ENCODE measurements at places on chromosomes 5 and 9.

- no peak overlapping the region for H3K27ac ChIP-seq
- H3K27me3 ChIP-seq = no peaks in the 10 kb centered on the region
- H3K4me3 ChIP-seq = no peak overlapping the region
- H3K4me1 ChIP-seq = no peaks in the 10 kb centered on the region
- no peaks in the 10 kb centered on the region for H3K36me3 ChIP-seq
- DNase-seq = no peak
Measured at GRCh38 chr5:122263352-122264030, 48.5 kb upstream of the SNCAIP start.

GRCh38 chr5:138305797-138306196 lies 25.8 kb downstream of the CDC25C start:
- no peak overlapping the region for H3K4me3 ChIP-seq
- H3K27ac ChIP-seq = no peak overlapping the region
- no peaks in the 10 kb centered on the region for H3K27me3 ChIP-seq
- H3K36me3 ChIP-seq = no peaks in the 10 kb centered on the region
- no peaks in the 10 kb centered on the region for H3K4me1 ChIP-seq

DNA sequence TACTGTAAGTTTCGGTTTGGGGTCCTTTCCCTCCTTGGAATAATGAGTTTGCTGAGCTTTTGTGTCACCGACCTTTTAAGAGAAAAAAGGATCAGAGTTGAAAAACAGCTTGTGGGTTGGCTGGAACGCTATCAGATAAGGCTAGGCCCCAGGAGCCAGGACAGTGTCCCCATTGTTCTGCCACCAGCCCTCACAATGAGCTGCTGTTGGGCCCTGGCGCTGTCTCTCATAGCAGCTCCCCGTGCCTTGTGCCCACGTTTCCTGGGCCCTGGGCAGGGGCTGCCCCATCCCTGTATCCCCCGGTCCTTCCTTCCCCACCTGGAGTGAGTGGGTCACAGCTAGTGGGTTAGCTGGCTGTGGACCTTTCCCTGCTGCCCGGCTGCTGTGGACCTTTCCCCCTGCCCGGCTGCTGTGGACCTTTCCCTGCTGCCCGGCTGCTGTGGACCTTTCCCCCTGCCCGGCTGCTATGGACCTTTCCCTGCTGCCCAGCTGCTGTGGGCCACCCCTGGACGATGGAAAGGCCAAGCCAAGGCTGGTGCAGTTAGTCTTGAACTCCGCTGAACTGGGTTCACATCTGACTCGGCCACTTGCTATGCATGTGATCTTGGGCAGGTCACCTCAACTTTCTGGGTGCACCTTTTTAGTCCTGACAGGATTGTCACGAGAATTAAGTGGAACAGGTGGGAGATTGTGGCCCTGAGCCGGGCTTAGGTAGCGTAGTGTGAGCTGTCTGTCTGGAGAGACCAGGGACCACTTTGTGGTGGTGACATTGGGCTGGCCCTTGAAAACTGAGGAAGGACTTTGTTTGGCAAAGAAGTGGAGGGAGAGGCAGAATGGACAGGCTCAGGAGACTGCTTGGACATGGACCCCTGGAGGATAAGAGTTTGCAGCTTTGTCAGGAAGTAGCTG lies 99.5 kb downstream of the DAB2IP start:
- peak; percentile 28 for DNase-seq
- H3K27me3 ChIP-seq = no peaks in the 10 kb centered on the region
- H3K27ac ChIP-seq = no peak overlapping the region
- no peaks in the 10 kb centered on the region for H3K36me3 ChIP-seq
- H3K4me3 ChIP-seq = no peak overlapping the region

DNA sequence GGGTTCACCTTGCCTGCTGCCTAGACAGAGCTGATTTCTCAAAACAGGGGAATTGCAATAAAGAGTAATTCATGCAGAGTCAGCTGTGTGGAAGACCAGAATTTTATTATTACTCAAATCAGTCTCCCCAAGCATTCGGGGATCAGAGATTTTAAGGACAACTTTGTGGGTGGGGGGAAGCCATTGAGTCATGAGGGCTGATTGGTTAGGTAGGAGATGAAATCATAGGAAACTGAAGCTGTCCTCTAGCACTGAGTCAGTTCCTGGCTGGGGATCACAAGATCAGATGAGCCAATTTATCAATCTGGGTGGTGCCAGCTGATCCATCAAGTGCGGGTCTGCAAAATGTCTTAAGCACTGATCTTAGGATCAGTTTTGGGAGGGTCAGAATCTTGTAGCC lies 159.1 kb upstream of the MAP1B start:
- no peak overlapping the region for H3K4me3 ChIP-seq
- DNase-seq = no peak
- H3K27me3 ChIP-seq = no peaks in the 10 kb centered on the region

- no peaks in the 10 kb centered on the region for H3K27me3 ChIP-seq
- no peaks in the 10 kb centered on the region for H3K4me1 ChIP-seq
- no peak overlapping the region for H3K27ac ChIP-seq
- H3K36me3 ChIP-seq = no peaks in the 10 kb centered on the region
- H3K4me3 ChIP-seq = no peak overlapping the region
Measured at GRCh38 chr9:115717298-115717697, 436.3 kb upstream of the PAPPA start.

GRCh38 chr9:124521142-124521541 lies 13.9 kb upstream of the NR5A1 start:
- H3K4me3 ChIP-seq = no peak overlapping the region
- no peak for DNase-seq
- no peak overlapping the region for H3K27ac ChIP-seq
- H3K4me1 ChIP-seq = no peaks in the 10 kb centered on the region
- H3K36me3 ChIP-seq = no peaks in the 10 kb centered on the region

- no peaks in the 10 kb centered on the region for H3K27me3 ChIP-seq
- no peak for DNase-seq
- peaks cover 37% of the 10 kb centered on the region for H3K4me1 ChIP-seq
- H3K27ac ChIP-seq = no peak overlapping the region
- H3K36me3 ChIP-seq = peaks cover 28% of the 10 kb centered on the region
Measured at GRCh38 chr5:72237879-72238278, 82.2 kb downstream of the MRPS27 start.

DNA sequence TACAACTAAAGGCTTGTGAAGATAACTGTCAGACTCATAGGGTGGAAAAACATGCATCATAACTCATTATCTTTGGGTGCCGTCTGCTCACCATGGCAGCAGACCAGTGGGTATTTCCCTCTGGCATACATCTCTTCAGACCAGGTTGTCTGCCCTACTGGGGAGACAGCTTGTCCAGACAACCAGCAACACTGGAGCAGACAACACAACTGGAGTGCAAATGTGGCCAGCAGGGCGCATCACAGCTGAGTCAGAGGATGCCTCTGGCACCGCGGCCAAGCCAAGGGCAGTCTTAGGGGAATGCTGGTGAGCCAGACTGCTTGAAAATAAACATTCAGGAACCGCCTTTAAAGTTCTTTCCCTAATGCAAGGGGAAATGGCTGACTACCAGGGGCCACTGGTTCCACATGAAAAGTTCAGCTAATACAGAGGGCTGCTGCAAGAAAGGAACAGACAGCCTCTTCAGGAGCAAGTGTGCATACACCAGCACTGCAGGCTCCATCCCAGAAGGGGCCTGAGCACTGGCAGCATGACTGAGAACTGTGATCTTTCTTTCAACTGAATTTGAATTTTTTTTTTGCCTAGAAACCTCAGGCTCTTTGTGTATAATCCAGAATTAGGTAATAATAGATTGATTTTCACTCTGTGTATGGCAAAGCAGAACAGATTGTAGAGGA lies 77.3 kb downstream of the MAMDC2 start:
- peak; percentile 50 for DNase-seq
- H3K27me3 ChIP-seq = no peaks in the 10 kb centered on the region
- H3K4me1 ChIP-seq = peaks cover 25% of the 10 kb centered on the region

DNA sequence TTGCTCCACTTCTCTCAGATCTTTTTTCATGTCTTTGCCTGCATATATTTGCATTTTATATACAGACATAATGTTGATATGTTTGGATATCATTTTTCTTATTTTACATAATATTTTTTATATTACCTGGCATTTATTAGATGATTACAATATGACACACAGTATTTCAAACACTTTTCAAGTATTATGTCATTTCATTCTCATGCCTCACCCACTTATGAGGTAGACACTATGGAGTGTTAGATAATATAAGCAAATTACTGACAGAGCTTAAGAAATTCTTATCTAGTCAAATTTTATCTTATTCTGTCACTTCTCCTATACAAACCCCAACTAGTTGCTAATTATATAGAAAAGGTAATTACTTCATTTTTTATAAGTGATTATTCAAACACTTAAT lies 11.1 kb downstream of the LURAP1L start:
- H3K27me3 ChIP-seq = no peaks in the 10 kb centered on the region
- no peak for DNase-seq
- no peaks in the 10 kb centered on the region for H3K36me3 ChIP-seq
- H3K4me1 ChIP-seq = peaks cover 35% of the 10 kb centered on the region
- H3K4me3 ChIP-seq = no peak overlapping the region

DNA sequence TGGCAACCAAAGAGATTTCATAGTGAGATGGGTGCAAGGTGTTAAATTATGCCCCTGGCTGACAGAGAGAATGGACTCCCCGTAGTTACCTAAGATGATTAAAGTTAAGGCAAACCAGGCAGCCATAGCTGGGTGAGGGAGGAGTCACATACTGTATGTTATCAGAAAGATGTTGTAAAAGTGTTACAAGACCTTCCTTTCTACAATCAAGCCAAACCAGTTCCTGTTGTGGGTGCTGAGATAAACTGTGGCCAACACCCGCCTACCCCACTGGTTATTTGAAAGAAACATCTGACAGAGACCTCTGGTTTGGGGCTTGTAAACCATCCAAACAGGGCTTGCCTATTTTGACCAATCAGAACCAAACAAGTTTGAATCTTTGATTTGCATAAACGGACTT lies 684.7 kb upstream of the NUDT12 start:
- no peaks in the 10 kb centered on the region for H3K27me3 ChIP-seq
- H3K27ac ChIP-seq = no peak overlapping the region
- H3K4me3 ChIP-seq = no peak overlapping the region
- no peak for DNase-seq
- H3K36me3 ChIP-seq = no peaks in the 10 kb centered on the region

- no peak overlapping the region for H3K4me3 ChIP-seq
- no peaks in the 10 kb centered on the region for H3K4me1 ChIP-seq
- no peak overlapping the region for H3K27ac ChIP-seq
Measured at GRCh38 chr5:138109463-138110265, 25.8 kb downstream of the WNT8A start.

- no peak overlapping the region for H3K4me3 ChIP-seq
- no peaks in the 10 kb centered on the region for H3K27me3 ChIP-seq
- no peaks in the 10 kb centered on the region for H3K4me1 ChIP-seq
- peaks cover 48% of the 10 kb centered on the region for H3K36me3 ChIP-seq
Measured at GRCh38 chr5:55427157-55427556, 107.6 kb downstream of the PLPP1 start.

DNA sequence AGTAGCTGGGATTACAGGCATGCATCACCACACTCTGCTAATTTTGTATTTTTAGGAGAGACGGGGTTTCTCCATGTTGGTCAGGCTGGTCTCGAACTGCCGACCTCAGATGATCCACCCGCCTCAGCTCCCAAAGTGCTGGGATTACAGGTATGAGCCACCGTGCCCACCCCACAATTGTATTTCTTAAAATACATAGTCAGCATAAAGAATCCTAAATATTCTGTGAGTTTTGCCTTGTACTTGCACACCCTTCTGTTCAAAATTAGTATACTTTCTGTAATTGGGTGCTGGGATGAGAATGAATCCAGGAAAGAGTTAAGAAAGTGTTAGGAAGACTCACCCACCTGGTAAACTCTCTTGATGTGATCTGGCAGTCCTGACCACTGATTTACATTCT lies 101.3 kb downstream of the CAAP1 start:
- H3K4me3 ChIP-seq = no peak overlapping the region
- no peak for DNase-seq
- H3K27me3 ChIP-seq = no peaks in the 10 kb centered on the region
- H3K36me3 ChIP-seq = no peaks in the 10 kb centered on the region
- no peak overlapping the region for H3K27ac ChIP-seq

GRCh38 chr5:1315018-1315708 lies 20.3 kb upstream of the TERT start:
- H3K27me3 ChIP-seq = peaks cover 10% of the 10 kb centered on the region
- peaks cover 7% of the 10 kb centered on the region for H3K36me3 ChIP-seq
- H3K4me3 ChIP-seq = peak overlapping the region; percentile 24
- H3K27ac ChIP-seq = peak overlapping the region; percentile 27

DNA sequence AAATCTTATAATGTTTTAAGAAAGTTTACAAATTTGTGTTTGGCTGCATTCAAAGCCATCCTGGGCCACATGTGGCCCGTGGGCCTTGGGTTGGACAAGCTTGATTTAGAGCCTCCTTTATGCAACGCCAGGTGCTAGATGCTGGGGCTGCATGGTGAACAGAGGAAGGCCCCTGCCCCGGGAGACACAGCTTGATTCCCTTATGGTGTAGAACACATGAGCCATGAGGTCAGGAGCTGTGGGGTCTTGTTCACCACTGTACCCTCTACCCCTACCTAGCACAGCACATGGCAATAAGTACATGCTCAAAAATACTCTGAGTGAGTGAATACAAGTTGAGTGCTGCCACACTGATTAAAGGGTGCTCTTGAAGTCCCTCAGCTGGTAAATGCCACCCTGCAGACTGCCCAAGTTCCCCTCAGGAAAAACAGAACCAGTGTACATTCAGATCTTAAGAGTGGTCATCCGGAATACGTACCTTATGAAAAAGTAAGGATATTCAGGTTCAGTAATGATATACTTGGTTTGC lies 71.9 kb downstream of the ARRDC3 start:
- DNase-seq = no peak
- peaks cover 38% of the 10 kb centered on the region for H3K4me1 ChIP-seq
- no peaks in the 10 kb centered on the region for H3K27me3 ChIP-seq
- peak overlapping the region; percentile 59 for H3K4me3 ChIP-seq
- H3K36me3 ChIP-seq = peaks cover 41% of the 10 kb centered on the region

DNA sequence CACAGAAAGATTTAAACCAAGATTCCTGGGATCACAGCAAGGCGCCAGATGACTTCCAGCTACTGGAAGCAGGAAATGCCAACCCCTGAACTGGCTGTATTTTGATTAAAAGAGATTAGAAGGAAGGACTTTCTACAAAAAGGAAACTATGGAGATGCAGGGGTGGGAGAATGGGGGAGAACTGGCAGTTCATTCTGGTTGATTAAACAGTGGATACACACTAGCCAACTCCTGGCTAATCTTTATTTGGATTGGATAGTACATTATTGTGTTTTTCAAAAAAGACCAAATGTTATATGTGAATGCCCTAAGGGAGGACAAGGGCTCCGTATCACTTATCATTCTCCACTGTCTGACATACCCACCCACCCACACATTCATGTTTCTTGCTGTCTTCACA lies 93.2 kb downstream of the CDO1 start:
- no peaks in the 10 kb centered on the region for H3K36me3 ChIP-seq
- no peak overlapping the region for H3K4me3 ChIP-seq
- no peak overlapping the region for H3K27ac ChIP-seq

DNA sequence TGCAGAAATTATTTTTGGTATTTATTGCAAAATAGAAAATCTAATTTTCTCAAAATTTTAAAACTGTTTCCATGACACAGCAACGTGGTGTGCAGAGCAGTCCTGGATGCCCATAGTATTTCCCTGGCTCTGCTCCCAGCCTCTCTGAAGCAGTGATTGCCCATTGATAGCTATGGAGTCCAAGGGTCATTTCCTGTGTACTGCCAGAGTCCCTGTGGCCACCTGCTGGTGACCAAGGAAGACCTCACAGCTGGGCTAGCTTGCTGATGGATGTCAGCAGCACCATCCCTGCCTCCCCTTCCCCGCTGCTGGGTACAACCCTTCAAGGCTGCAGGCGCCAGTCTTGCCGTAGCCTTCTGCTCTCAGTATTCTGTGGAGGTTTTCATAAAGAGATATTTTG lies 184.1 kb downstream of the DIRAS2 start:
- no peak overlapping the region for H3K4me3 ChIP-seq
- H3K27me3 ChIP-seq = no peaks in the 10 kb centered on the region
- DNase-seq = peak; percentile 24

Measured in PC-9 (cell line).